GM23248 (cell line): ENCODE measurements at places on chromosomes 5 and 9. TPM values are rescaled to one million over a fixed set of nuclear protein-coding genes. Genes with fewer than 3 reads are reported as not detected.

SMIM3 gene
- total RNA-seq = 64.9 and 88.3 TPM in 2 replicates

TLE1 gene
- total RNA-seq = 14.4 and 16.7 TPM in 2 replicates

PDGFRB gene
- 189 and 205 TPM in 2 replicates for total RNA-seq

KIF24 gene
- 1.1 and 1.6 TPM in 2 replicates for total RNA-seq

SH2D3C gene
- total RNA-seq = not detected in 2 replicates

GRM6 gene
- not detected in 2 replicates for total RNA-seq

ADGRV1 gene
- total RNA-seq = not detected in 2 replicates

FBXO10 gene
- 2.9 and 9.9 TPM in 2 replicates for total RNA-seq

BAG1 gene
- 25.0 and 38.2 TPM in 2 replicates for total RNA-seq

PCAT7 gene
- not detected in 2 replicates for total RNA-seq

ZNG1C gene
- 11.4 and 12.8 TPM in 2 replicates for total RNA-seq

NTRK2 gene
- total RNA-seq = not detected in 2 replicates

PRRX2 gene
- 145 and 169 TPM in 2 replicates for total RNA-seq

STK10 gene
- total RNA-seq = 21.8 and 28.9 TPM in 2 replicates

SVEP1 gene
- 47.3 and 50.5 TPM in 2 replicates for total RNA-seq

PCDHGA10 gene
- 10.4 and 11.1 TPM in 2 replicates for total RNA-seq
